Body of pancreas (tissue), 4 donors: ENCODE measurements at places on chromosomes 1 and 21. TPM values are rescaled to one million over a fixed set of nuclear protein-coding genes. Genes with fewer than 3 reads are reported as not detected.

The KCTD3 gene
- total RNA-seq, result 38.7 TPM

DNA sequence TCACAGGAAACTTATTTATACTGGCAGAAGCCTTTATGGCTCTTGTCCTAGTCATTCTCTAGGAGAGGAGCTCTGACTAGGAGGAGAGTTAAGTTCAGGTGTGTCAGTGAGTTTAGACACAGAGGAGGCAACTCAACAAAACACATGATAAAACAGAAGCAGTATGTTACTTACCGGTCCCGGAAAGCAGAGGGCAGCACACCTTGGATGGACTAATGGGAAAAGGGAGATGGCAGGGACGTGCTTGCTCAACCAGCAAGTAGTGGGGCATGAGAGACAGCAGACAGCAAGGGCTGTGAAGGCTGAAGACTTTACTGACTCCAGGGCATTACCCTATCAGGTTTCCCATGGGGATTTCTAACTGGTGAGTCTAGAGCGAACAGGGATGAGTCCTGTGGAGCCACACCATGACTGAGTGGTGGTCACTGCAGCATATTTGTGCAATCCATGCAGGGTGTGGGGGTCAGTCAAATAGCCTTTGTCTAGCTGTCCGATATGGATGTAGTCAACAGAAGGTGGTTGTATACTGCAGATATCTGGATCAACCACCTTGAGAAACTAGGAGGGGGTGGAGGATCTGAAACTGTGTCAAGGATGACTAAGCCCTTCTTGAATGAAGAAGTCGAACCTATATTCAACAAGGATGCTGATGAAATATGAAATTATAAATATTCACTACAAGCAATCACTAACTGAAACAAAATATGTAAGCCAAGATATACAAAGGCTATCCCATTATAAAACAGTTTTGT is 596.3 kb upstream of the CHRM3 start:
- H3K4me3 ChIP-seq, result no peak overlapping the region
- no peaks in the 10 kb centered on the region for H3K27me3 ChIP-seq
- H3K4me1 ChIP-seq, result no peaks in the 10 kb centered on the region

The OR2L2 gene
- not detected for total RNA-seq

- DNase-seq, result peak; percentile 29
- no peak overlapping the region for H3K27ac ChIP-seq
- H3K4me1 ChIP-seq, result peaks cover 45% of the 10 kb centered on the region
These were observed 13.2 kb downstream of the CASP9 start for GRCh38 chr1:15510611-15511405.

- H3K27me3 ChIP-seq, result no peaks in the 10 kb centered on the region
- H3K4me1 ChIP-seq, result peaks cover 16% of the 10 kb centered on the region
- H3K4me3 ChIP-seq, result no peak overlapping the region
- H3K27ac ChIP-seq, result no peak overlapping the region
These were observed 4.8 kb upstream of the MCOLN2 start for GRCh38 chr1:85001742-85002141.

GRCh38 chr21:26732432-26733221 is 112.6 kb downstream of the ADAMTS1 start:
- no peaks in the 10 kb centered on the region for H3K27me3 ChIP-seq
- DNase-seq, result peak; percentile 55
- H3K27ac ChIP-seq, result no peak overlapping the region
- peaks cover 3% of the 10 kb centered on the region for H3K4me1 ChIP-seq
- no peak overlapping the region for H3K4me3 ChIP-seq
